ENCODE measurements at places on chromosomes 6 and 20.

GRCh38 chr6:122903266-122903915, 92.6 kb upstream of the CLVS2 start:
- DNase-seq = no peak

DNA sequence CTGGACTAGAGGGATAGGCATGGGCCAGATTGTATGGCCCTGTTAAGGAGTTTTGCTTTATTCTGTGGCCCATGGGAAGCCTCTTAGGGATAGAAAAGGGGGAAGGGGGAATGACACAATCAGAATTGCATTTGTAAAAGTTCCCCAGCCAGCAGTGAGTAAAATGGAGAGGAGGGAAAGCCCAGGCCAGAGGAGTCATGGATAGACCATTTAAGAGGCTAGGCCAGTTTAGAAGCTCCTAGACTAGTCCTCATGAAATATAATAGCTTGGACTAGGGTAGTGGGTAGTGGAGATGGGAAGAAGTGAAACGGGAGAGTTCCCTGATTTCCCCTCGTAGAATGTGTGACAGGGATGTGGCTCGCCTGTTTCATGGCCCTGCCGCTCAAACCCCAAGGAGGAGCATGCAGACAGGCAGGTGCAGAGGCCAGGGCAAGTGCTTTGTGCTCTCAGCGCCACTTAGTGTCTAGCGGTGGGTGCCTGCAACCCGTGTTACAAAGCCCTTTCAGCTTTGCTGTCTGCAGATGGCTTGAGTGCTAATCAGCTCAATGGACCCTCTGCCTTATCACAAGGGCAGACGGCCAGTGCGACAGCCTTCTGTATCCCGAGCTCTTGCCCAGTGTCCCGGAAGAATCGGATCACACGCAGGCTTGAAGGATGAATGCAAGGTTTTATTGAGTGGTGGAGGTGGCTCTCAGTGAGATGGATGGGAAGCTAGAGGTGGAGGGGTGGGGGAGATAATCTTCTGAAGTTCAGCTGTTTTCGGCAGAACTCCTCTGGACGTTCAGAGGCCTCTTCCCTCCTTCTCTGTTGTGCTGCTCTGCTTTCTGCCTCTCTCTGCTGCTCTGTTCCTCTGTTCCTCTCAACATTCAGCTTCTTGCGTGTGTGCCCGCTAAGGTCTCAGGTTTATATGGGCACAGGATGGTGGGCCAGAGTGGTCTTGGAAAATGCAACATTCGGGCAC, 141.1 kb downstream of the CEP57L1 start:
- DNase-seq = no peak

- DNase-seq = no peak
These were observed 85.6 kb downstream of the AIG1 start for GRCh38 chr6:143146186-143146851.

DNA sequence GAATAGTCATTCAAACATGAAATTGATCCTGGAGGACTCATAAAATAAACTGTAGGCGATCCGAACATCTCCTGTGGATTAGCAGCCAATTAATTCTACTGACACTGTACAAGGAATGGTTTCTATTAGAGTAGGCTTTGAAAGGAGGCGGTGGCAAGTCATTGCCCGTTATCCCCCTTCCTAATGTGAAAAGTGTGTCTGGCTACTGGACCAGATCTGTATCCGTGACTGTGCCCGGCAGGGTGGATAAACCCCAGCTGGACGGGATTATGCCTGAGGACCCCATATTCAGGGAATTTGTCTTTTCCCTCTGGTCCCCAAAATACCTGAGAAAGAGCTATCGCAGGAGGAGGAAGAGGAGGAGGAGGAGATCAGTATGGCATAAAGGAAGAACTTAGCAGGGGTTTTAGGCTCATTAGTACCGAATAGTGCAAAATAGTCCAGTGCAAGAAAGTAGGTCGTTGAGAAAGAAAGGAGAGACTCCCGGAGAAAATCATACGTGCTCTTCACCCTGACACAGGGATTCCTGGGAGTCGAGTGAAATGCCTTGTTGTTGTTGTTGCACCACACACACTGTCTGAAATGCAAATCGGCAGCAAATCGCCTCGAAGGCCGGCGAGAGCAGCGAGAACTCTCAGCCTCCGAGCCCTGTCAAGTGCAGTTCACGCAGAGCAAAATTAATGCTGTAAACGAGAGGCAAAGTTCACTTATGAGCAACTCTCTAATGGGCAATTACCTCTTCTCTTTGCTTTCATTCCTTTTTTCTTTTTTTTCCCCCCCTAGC, 178.9 kb upstream of the ARID1B start:
- DNase-seq = no peak
